ENCODE measurements at places on chromosomes 3 and 15. TPM values are rescaled to one million over a fixed set of nuclear protein-coding genes. Genes with fewer than 3 reads are reported as not detected.

Gene TMEM108
- 2.2 TPM for total RNA-seq

Gene RPP25
- total RNA-seq, result 2.7 TPM

Gene SOX2
- 0.27 TPM for total RNA-seq

Gene ALCAM
- total RNA-seq, result 3.5 TPM

Gene GOLGA8J
- 0.16 TPM for total RNA-seq

Gene ALS2CL
- 36.9 TPM for total RNA-seq

Gene NEDD4
- total RNA-seq, result 9.7 TPM

Gene CCR5
- 0.49 TPM for total RNA-seq

Gene KLHL40
- not detected for total RNA-seq

Gene LCTL
- not detected for total RNA-seq

Gene DAPK2
- total RNA-seq, result 47.9 TPM

Gene PLSCR5
- total RNA-seq, result not detected

Gene UBAP1L
- total RNA-seq, result 1.5 TPM

Gene ASB14
- total RNA-seq, result 9.0 TPM

Gene HHATL
- total RNA-seq, result 440 TPM

Gene HRH1
- total RNA-seq, result 1.8 TPM

Gene CACNA2D2
- 1.2 TPM for total RNA-seq

Gene AGBL1
- total RNA-seq, result not detected

Gene ZNF80
- total RNA-seq, result not detected

Gene SLC24A5
- not detected for total RNA-seq

Gene GOLGA8T
- 0.65 TPM for total RNA-seq

Gene ADGRG7
- total RNA-seq, result not detected

Gene REC114
- 0.60 TPM for total RNA-seq

Gene KCNAB1
- 3.7 TPM for total RNA-seq

Gene OGG1
- 10.5 TPM for total RNA-seq

Gene SAMMSON
- total RNA-seq, result not detected

Gene SLC51B
- total RNA-seq, result not detected

Gene NR1I2
- not detected for total RNA-seq

Gene PLAAT1
- total RNA-seq, result 4.2 TPM

Gene CCR3
- not detected for total RNA-seq

Gene COL6A5
- total RNA-seq, result not detected

Gene SLC9C1
- 0.95 TPM for total RNA-seq

Gene ZNF662
- 4.1 TPM for total RNA-seq

Gene RGMA
- total RNA-seq, result 35.2 TPM

Gene SYNPR
- total RNA-seq, result not detected

Gene WWTR1
- total RNA-seq, result 42.6 TPM

Gene PATL2
- total RNA-seq, result 3.3 TPM

Gene IL17RE
- total RNA-seq, result 0.78 TPM

Gene CASR
- total RNA-seq, result not detected

Gene RAB6B
- 58.8 TPM for total RNA-seq

Gene ISLR
- 13.8 TPM for total RNA-seq

Gene MESP2
- total RNA-seq, result 0.51 TPM

Gene SAXO2
- total RNA-seq, result 2.2 TPM

Gene ACAN
- total RNA-seq, result not detected

Gene IQCH
- total RNA-seq, result 0.51 TPM

Gene C15orf62
- total RNA-seq, result 0.24 TPM

Gene TM4SF18
- 15.8 TPM for total RNA-seq

Gene EXD1
- not detected for total RNA-seq

Gene GNB4
- 15.8 TPM for total RNA-seq

Gene TUSC7
- total RNA-seq, result not detected

Gene PRR23C
- total RNA-seq, result not detected

Measured in Right ventricle myocardium inferior (tissue), 1 donor.